Activated CD4-positive, alpha-beta T cell treated with anti-CD3 and anti-CD28 coated beads, Interleukin-2, amount 10 ng/mL, durations not matched to agents 7 days and 5 days (primary cell): ENCODE measurements at places on chromosomes 7 and 10.
A peak's percentile ranks its signal among the peaks of the same experiment; 100 is the strongest.

DNA sequence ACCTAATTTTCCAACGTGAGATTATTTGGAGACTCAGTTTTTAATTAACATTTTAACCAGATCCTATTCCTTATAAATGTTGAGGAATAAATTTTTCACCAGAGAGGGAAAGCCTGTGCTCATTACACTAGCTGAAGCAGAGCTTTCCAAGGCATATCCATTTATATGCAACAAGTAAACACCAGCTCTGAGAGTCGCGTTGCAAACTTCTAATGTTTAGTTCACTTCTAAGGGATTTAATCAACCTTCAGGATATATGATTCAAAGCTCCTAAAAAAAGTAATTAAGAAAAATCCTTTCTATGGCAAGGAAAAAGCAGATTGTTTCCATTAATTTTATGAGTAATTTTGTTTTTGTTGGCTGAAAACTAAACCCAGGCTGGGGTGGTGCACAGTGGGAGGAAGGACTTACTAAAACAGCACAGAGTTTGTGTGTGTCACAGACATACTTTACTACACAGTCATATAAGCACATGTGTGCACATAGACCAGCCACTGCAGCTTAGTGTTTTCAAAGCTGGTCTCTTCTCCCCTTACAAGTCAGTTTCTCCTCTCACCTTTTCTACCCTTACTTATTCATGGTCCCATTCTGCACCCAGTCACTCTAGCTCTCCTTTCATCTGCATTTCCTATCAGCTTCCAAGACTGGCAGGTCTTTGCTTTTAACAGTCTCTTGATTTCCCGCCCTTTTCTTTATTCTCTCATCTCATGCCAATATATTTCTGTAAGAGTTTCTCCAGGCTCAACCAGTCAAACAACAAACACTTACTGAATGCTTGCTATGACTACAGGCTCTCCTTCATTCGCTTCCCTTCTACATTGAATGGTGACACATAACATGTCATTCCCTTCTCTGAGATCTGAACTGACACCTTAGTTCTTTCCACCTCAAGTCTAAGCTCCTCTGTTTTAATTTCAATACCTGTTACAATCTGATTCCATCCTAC is 81.1 kb upstream of the FZD1 start:
- DNase-seq, result no peak

DNA sequence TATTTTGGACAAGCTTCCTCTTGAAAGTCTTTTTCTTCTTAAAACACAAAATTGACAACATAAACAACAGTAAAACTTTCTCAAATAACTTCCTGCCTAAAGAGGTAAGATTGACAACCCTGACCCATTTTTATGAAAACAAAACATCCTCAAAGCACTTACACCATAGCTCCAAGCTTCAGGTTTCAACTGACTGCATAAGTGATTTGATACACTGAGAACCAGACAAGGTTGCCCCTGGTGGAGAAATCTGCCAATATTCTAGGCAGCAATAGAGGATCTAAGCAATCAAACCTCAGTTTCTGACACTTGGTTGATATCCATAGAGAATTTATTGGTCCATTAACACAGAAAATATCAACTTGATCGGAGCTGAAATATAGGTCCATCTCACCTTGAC is 147.8 kb downstream of the ELAPOR2 start:
- no peak for DNase-seq

- DNase-seq, result no peak
Measured at GRCh38 chr10:29559996-29560395, 74.8 kb downstream of the SVIL start.

GRCh38 chr10:22560096-22560912 is 154.1 kb downstream of the PIP4K2A start:
- DNase-seq, result no peak

- DNase-seq, result no peak
Measured at GRCh38 chr10:3372281-3372680, 199.7 kb upstream of the PITRM1 start.

DNA sequence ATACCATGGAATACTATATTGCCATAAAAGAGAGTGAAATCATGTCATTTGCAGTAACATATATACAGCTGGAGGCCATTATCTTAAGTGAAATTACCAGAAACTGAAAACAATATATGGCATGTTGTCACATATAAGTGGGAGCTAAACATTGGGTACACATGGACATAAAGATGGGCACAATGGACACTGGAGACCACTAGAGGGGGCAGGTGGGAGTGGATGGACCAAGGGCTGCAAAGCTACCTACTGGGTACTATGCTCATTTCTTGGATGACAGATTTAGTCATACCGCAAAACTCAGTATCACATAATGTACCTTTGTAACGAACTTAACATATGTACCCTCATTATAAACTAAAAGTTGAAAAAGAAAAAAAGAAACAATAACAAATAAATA is 1167.6 kb downstream of the NXPH1 start:
- no peak for DNase-seq

GRCh38 chr7:155236386-155236785 is 61.3 kb upstream of the INSIG1 start:
- DNase-seq, result no peak

- DNase-seq, result no peak
Measured at GRCh38 chr10:128781637-128782036, 655.4 kb upstream of the MKI67 start.

GRCh38 chr7:147153571-147153970 is 1037.0 kb downstream of the CNTNAP2 start:
- DNase-seq, result no peak

DNA sequence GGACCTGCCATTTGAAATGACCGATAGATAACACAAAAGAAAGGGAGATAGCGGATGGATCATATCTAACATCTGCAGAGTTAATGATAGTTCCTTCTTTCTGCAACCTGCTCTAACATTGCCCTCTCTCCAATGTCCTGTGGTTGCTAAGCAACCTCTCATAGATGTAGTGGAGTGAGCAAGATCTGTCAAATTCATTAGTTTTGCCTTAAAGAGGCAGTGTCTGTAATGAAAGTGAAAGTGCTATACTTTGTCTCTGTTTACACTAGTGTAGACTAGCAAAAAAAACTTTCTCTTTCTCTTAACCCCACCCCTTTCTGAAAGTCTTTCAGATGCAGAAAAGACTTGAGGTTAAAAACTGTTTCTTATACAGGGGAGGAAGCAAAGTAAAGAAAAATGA is 1196.9 kb downstream of the SORCS3 start:
- peak; percentile 13 for DNase-seq

GRCh38 chr7:103630318-103630717 is 184.3 kb upstream of the SLC26A5 start:
- no peak for DNase-seq

DNA sequence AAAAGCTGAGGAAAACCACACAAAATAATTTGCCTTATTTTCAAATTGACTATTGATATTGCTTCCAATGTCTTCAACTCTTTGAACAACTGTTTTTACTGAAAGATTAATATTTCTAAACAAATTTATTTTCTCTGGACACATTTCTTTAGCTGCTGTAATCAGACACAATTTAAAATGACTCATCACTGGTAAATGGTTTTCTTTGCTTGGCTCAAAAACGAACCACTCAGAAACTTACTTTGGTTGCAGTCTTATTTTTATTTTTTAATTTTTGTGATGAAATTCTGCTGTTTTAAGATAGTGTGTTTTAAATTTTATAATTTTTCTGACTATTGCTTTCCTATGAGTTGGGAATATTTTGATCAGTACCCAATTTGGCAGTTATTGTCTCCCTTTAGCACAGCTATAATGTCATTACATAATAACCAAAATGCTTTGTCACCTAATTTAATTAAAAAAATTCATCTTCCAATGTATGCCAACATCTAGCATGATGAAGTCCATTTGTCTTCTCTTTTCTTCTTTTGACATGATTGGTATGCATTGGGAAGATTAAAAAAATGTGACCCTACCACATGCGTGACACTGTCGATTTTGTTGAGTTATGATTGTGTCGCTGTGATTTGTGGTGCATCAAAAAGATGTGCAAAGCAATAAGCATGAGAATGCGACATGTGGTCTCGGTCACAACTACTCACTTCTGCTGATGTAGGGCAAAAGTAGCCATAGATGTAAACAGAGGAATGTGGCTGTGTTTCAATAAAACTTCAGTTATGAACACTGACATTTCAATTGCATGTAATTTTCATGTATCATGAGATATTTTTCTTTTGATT is 222.3 kb downstream of the SUGCT start:
- no peak for DNase-seq

GRCh38 chr7:141014524-141015395 is at the start of gene MRPS33:
Gene MRPS33 (minus strand): TSS chr7:141014952. CDS start chr7:141010633, 4,319 bp downstream.
- peak; percentile 96 for DNase-seq

- DNase-seq, result no peak
Measured at GRCh38 chr7:105816954-105817615, 59.3 kb downstream of the ATXN7L1 start.

GRCh38 chr10:84563355-84563754 is 235.0 kb downstream of the CCSER2 start:
- DNase-seq, result no peak

GRCh38 chr10:121438333-121438732 is 159.9 kb downstream of the FGFR2 start:
- no peak for DNase-seq

DNA sequence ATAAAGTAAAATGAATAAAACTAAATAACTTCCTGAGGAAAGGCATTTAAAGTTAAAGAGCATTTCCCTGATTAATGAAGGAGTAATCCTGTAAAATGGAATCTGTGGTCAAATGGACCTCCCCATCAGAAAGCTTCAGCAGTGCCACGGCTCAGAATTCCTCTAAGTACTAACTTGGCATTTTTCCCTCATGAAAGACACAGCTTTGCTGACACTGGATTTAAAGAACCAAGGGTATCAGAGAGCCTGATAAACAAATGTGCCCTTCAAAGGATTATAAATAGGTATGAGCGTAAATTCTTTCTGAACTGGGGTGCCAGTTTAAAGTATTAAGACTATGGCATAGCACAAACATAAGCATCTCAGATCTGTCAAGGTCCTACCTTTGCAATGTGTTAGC is 24.2 kb upstream of the RNF148 start:
- no peak for DNase-seq

DNA sequence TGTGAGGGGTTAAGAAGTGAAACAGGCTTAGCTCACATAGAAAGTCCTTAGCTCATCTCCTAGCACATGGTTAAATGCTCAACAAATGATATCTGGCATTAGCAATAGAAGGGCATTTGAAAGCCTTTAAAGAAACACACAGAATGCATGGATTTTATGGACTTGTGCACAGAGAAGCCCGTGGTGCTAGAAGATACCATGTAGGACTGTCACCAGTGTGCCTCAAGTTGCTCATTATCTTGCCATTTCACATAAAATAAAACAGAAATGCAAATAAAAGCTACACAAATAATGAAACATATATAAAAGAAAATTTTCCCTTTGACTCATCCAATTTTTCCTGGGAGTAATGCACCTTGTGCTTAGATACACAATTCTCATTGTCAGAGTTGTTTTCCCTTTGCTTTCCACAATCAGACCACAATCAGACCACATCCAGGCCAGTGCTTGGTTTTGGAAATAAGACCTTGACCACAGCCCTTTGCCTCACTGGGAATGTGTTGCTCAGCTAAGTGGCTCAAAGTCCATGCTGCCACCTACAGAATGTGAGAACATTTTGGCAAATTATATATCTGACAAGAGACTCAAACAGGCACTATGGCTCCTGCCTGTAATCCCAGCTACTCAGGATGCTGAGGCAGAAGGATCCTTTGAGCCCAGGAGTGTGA is 9.5 kb upstream of the WDR11 start:
- DNase-seq, result no peak
